ENCODE measurements at places on chromosomes 7 and 10.

DNA sequence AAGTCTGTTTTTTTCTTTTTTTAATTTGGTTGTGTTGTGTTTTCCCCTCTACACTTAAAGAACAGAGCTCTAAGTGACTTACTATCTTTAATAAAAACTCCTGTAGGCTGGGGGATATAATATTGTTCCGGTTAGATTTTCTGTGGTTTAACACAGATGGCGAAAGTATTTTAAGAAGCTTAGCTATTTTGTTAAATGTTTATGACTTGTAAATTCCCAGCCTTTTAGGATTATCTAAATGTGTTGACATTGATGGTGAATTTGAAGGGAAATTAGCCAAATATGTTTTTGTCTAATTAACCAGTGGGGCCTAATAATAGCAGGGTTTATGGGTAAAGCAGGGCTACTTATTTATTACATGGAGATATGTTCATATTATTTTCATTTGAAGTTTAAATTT is 538.5 kb downstream of the INHBA start:
- DNase-seq: no peak

- no peak for DNase-seq
Observed at GRCh38 chr7:122546496-122546895, 152.4 kb downstream of the RNF133 start.

GRCh38 chr10:119371704-119372663 is 164.6 kb downstream of the GRK5 start:
- no peak for DNase-seq

DNA sequence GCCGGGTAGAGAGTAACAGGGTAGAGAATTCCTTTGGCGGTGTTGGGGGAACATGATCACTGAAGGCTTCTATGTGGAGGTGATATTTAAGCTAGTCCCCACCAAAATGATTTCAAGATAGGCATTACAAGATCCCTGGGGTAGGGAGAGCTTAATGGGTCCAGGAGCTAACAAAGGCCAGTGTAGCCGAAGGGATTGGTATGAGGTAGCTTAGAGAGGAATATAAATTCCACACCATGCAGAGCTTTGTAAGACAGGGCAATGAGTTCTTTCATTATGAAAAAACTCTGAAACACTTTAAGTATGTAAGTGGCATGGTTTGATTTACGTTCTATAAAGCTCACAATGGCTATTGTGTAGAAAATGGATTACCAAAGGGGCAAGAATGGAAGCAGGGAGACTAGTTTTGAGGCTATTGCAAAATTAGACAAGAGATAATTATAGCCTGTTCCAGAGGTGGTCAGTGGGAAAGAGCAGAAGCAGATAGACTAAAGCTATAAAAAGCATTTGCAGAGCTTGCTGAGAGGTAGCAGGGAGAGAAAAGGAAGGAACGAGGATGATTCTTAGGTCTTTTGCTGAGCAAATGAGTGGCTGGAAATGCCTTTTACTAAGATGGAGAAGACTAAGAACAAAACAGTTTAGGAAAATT is 119.7 kb upstream of the SLC25A13 start:
- DNase-seq: no peak

- no peak for DNase-seq
Observed at GRCh38 chr10:53230651-53231050, 458.1 kb upstream of the MBL2 start.

- no peak for DNase-seq
Observed at GRCh38 chr7:153109566-153109965, 350.0 kb downstream of the ACTR3B start.

- no peak for DNase-seq
Observed at GRCh38 chr10:124214610-124215375, 121.4 kb upstream of the CHST15 start.

DNA sequence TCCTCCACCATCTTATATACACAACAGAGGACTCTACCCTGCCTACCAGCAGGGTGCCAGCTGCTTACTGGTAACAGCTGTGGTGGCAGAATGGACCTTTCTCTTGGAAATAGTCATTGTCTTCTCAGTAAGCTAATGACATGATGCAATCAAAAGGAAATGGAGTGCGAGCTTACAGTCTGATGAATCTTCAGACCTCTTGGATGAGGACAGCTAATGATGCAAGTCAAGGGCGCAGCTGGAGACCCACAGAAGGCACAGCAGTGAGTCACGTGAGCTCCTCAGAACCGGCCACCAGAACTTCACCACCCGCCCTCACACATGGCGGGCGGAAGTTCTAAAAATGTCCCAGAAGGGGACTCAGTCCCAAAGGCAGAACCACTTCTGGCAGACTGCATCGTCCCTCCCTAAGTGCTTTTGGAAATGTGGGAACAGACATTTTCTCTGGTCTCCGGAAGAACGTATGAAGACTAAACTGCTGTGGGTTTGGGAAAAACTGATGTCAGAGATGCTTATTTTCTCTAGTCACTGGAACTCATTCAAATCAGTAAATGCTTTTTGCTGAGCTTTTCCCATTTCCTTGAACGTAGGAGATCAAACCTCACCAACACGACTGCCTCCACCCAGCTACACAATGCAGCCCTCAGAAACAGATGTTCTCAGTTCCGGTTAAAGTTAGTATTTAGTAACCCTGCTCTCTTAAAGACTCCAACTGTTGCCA is 96.4 kb downstream of the FAS start:
- DNase-seq: no peak

DNA sequence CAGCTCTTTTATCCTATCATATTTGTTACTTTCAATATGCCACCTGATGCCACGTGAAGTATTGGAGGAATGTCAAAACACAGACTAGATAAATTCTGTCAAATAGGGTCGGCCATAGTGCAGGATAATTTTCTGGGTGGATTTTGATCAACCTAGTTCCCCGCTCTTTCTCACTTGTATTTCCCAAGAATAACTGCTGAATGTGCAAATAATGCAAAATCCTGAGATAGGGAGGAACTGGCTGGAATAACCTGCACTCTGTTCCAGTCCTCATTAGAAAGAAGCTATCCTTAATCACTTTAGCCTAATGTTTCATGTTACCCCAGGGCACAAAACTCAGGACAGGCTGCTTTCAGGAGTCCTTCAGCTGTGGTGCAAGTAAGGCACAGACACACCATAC is 33.9 kb downstream of the ZWINT start:
- no peak for DNase-seq

DNA sequence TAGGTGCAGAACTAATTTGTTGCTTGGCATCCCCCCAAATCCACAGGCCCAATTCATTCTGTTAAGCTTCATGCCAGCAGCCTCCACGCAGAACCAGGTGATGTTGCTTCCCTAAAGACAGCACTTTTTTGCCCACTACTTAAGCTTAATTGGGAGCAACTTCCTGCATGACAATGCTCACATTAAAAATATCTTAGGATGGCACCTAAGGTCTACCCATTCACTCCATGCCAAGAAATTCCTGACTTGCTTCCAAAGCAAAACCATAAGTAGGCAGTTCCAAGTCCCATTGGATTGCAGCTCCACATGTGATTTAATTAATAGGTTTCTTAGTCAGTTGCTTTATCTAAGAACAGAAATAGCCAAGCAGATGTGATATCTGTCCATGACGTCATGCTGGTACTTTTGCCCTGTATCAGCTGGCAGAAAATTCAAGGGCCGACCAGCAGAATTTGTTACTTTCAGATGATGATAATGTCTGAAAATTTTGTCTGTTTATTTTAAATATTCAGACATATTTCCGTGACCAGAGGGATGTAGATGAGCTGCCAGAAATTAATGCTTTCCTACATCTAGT is 325.5 kb downstream of the LHFPL3 start:
- DNase-seq: no peak

GRCh38 chr7:21134631-21135030 is 293.3 kb upstream of the SP4 start:
- DNase-seq: no peak

GRCh38 chr7:34155220-34155908 is 250.0 kb downstream of the BMPER start:
- DNase-seq: no peak

DNA sequence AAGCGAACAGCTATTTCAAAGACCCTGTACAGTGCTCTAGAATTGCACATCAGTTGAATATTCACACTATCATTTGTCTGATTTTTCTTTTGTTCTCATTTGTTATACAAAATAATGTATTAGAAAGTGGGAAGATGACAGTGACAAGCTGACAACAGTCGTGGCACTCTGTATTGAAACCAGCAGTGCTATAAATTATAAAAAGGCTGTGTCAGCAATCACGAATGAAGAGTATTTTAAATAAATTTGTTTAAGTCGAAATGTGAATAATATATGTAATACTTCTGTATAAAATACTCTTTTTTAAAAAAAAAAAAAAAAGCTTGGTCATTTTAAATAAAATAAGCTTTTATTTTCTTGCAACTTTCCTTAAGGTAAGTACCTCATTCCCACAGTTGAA is 122.6 kb downstream of the VPS50 start:
- no peak for DNase-seq

GRCh38 chr10:60044242-60044641 is 137.9 kb upstream of the CCDC6 start:
- no peak for DNase-seq

DNA sequence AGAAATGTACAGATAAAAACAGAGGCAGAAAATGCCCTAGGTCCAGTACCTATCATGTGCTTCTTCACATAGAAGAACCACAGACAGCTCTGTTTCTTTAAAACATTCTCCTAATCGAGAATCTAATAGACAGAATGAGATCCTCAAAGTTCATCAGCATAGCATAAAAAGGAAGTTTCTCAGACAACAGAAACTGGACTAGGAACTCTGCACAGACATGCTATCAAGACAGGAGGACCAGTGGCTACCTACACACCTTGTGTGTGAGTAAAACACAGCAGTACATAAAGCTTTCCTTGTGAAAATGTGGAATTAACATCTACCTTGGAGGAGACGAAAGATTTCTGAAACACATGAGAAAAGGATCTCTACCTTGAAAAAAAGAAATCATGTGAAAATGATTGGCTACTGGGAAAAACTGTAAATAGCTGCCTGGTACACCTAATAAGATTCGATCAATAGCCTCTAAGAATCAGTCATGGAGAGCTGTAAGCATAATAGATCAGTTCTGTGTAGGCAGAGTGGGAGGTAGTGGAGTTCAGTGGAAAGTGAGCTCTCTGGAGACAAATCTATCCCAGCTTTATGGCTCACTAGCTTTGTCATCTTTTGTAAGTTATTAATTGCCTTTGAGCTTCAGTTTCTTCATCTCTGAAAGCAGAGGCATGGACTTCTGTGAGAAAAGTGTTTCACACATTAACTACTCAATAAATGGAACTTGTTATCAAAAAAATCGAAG is 26.7 kb downstream of the ELAPOR2 start:
- no peak for DNase-seq

DNA sequence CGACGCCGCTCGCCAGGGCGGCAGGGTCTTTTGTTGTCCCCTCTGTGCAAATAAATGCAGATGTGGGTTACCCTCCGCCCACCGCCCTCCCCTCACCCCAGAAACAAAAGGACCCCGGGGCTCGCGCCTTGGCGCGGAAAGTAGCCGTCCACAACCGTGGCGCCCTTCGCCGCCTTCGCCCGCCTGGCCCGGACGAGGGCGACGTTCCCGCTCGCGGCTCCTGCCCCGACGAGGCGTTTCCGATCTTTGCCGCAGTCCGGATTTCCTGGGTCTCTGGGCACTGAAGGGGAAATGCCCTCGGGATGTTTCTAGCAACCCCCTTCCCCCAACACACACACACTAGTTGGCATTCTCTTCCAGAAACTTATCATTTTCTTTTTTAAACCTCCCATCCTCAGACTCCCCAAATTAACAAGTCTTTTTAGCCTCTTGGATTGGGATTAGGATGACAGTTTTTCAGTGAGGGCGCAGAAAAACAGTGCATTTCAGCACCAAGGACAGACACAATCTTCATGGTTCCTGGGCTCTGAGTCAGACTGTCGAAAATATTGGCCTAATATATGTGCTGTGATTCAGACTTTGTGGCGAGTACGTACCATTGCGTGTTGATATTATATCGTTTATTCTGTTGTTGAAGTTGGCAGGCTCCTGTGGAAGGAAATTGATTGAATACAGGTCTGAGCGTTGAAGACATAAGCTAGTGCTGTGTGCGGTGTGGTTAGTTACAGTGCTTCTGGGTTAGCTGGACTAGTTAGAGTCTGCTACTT is 771 bp downstream of the PHYHIPL start:
- peak; percentile 71 for DNase-seq

DNA sequence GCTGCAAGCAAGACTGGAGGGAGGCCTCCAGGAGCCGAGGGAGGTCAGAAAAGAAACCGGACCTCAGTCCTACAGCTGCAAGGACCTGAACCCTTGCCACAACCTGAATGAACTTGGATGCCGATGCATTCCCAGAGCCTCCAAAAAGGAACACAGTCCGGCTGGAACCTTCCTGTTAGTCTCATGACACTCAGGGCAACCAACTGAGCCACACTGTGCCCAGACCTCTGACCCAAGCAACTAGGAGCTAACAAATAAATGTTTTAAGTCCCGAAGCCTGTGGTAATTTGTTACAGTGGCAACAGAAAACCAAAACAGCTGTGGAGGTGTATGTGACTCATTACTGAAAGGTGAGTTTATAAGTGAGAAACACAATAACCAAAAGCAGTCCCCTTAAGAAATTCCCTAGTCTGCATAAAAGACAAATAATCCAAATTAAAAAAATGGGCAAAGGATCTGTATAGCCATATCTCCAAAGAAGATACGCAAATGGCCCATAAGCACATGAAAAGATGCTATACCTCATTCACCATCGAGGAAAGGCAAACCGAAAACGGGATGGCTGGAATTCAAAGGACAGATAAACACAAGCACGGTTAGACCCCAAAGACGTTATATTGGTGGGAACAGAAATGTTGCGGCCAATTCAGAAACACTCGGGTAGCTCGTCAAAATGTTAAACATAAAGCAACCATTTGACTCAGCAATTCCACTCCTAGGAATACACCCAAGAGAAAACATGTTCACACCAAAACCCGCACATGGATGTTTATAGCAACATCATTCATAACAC is 24.8 kb downstream of the GNA12 start:
- DNase-seq: no peak

- DNase-seq: no peak
Observed at GRCh38 chr10:61990761-61991135, 89.2 kb downstream of the ARID5B start.

DNA sequence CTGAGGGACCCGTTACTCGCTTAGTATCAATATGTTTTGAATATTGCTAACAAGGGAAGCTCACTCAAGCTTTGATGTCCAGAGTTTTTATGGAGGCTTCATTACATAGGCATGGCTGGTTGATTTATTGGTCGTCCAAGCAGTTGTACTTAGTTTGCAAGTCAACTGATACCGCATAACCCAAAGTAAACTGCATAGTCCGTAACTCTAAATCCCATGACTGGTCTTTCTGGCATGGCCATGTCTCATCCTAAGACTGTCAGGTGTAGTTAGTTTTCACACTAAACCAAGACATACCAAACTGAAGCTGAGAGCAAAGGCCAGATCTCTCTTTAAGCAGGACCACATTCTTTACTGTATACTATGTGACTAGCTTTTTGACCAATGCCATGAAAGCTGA is 397.9 kb downstream of the TFEC start:
- DNase-seq: no peak

- DNase-seq: no peak
Observed at GRCh38 chr10:43403911-43404703, 4.9 kb downstream of the HNRNPF start.

DNA sequence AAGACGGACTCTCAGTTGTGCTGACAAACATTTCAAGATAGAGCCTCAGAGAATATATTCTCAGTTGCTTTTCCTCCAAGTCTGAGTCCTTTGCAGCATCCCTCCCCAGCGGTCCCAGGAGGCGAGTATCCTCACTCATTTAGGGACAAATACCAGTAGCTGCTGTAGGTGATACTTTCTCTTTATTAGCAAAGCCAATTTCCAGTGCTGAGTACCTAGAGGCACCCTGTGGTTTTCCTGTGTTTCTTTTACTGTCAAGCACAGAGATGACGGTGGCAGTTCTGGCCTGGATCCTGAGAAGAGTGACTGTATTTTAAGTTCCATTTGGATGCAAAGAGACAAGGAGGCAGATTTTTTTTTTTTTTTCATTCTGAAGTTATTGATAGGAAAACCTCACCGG is 1058.4 kb downstream of the SORCS3 start:
- no peak for DNase-seq
